CD4-positive, alpha-beta T cell treated with Interleukin-21 for 1 hour (primary cell): ENCODE measurements at places on chromosomes 5 and 9.

- DNase-seq: no peak
Measured at GRCh38 chr9:129023036-129023907, 4.9 kb downstream of the SH3GLB2 start.

DNA sequence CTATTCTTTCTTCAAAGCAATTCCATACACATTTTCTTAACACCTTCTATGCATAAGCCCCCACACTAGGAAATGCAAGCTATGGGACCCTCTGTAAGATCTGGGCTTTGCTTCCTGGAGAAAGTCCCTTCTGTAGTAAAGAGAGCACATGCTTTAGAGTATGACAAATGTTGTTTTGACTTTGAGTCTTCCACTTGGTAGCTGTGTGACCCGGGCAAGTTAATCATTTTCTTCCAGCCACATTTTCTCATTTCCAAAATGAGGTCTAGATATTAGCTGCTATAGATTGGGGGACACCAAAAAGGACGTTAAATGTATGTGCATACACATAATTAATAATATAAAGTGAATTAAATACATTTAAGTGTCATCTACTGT, 334.0 kb downstream of the NFIB start:
- no peak for DNase-seq

DNA sequence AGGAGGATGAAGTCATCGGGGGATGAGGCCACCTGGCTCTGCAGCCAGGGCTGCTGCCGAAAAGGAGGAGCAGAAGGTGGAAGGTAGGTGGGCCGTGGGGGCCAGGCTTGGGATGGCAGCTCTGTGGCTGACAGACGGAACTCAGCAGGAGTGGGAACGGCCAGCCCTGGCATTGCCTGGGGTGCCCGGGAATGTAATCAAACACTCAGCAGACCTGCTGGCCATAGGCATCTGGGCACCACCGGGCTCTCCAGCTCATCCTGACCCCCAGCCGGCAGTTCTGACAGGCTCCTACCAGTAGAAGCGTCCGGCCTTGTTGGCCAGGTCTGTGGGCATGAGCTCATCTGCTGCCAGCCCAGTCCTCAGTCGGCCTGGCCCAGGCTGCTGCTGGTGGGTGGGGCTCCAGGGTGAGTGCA, 4.3 kb upstream of the FAT2 start:
- no peak for DNase-seq

GRCh38 chr9:131348631-131349521, 45.0 kb upstream of the PRRC2B start:
- DNase-seq: no peak

DNA sequence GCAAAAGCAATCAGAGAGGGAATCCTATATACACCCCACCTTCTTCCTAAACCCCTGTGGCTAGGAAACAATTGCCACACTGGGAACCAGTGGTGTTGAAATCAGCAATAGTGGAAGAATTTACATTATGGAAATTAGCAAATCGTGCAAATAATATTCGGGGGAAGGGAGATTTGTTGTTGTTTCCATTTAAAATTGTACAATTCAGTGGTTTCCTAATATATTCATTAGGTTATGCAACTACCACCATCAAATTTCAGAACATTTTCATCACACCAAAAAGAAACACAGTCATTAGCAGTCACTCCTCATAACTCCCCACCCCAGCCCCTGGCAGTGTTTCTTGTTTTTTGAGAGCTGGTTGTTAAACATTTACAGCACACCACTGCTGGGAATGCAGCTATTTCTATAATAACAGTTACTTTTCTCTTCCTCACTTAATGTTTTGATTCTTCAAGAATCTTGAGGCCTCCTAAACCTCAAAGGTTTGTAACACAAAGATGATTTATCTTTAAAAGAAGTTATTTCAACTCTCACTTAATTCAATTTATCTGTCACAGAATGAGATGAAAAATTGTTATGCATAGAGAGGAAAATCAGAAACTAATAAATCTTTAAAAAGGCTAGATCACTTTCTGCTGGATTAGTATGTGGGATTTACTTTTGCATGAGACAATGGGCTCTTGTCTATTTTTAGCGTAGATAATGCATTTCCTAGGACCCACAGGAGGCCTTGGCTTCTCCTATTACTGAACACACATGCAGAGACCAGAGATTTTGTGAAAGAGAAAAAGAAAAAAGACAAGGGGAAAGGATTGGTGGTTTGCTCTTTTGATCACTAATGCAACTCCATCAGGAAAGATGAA, 91.8 kb upstream of the DAPK1 start:
- no peak for DNase-seq

GRCh38 chr9:136411378-136411777, 920 bp downstream of the PMPCA start:
- DNase-seq: no peak

- no peak for DNase-seq
Measured at GRCh38 chr5:76165711-76166374, 82.7 kb downstream of the SV2C start.

DNA sequence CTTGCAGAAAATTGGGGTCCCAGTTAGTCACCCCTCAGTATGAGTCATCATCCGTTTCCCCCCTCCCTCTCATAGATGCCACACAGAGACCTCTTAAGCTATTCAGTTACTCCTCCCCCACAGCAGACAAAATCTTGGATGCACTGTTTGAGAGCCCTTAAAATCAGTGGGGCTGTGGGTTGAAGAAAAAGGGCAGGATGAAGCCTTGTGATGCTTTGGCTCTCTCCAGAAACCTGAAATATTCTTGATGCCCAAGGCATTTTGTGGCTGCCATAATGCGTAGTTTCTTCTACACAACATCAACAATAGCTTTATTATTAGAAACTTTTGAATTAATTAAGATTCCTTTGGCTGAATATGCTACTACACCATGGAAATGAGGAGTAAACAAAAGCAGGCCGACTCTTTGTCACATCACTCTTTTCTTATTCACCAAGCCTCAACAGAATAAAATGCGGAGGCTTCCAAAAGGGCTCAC, 133.8 kb downstream of the MRPS30 start:
- DNase-seq: no peak

DNA sequence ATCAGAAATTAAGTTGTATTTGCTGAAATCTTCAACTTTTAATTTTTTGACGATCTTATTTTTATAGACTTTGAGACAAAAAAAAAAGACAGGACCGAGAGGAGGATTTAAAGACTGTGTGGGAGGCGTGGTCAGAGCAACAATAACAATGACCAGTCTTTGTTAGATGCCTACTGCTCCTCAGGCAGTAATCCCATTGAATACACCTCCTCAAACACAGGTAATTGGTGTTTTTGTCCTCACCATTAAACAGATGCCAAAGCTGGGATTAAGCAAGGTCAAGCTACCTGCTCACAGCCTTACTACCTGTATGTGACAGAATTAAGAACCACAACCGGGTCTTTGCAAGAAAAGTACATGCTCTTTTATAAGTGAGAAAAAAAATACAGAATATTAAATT, 233.3 kb upstream of the GRAMD2B start:
- no peak for DNase-seq

DNA sequence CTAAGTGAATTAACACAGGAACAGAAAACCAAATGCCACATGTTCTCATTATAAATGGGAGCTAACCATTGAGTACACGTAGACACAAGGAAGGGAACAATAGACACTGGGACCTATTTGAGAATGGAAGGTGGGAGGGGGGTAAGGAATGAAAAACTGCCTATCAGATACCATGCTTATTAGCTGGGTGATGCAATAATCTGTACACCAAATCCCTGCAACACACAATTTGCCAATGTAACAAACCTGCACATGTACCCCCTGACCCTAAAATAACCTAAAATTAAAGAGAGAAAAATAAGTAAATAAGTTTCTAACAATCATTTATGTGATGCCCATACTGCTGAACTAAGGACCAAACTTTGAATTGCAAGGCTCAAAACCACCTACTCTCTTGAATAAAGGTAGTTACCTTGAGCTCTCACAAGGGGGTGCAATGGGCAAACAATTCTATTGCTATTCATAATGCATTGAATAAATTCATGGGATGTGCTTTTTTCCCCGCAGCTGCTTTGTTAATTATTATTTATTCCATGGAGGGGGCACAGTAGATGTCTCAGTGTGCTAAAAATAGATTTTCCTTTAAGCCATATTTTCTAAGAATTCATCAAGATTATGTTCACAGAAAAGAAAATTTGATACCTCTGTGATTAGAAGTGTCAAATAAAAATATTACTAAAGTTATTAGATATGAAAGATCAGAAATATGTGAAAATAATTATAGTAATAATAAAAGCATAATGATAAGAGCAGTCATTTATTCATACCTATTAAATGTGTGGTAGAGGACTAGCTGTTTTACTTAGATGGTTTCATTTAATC, 76.2 kb upstream of the PTPN3 start:
- DNase-seq: peak; percentile 21

DNA sequence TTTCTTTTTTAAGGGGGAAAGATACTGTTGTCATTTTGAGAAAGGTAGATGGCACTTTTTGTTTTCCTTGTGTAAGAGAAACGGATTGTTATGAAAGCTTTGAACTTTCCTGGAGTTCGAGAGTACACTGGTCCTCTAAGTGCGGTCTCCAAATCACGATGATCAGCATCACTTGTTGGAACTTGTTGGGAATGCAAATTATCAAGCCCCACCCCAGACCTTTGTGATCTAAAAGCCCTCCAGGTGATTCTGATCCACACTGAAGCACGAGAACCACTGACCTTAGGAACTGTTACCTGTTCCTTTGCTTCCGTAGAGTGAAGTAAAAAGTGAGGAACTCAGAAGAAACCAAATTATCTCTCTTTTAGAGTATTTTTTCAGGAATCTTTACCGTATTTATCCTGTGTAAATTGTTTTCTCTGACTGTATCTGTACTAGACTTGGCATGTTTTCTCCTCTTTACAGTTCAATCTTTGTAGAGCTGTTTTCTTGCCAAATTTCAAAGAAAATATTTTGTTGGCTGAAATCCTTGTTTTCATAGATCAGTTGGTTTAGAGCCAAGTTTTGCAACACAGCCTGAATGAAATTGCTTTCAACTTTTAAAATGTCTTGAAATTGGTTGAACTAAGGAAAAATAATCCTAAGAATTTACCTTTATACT, 4.0 kb downstream of the MAT2B start:
- peak; percentile 10 for DNase-seq

- no peak for DNase-seq
Measured at GRCh38 chr9:96509848-96510247, 59.9 kb downstream of the HABP4 start.

DNA sequence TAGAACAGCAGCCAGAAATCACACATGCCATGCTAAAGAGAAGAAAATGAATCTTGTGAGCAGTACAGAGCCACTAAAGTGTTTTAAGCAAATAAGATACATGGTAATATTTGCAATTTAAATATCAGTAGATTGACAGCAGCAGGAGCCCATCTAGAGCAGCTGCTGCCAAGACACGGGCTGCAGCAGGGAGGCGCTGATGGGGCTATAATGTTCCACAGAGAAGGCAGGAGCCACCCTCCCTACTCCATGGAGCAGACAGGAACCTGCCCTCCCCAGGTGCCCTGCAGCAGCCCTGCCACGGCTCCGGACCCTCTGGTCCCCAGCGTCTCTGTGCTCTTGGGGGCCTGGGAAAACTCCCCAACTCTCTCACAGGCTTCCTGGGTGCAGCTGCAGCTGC, 224.1 kb upstream of the ISL1 start:
- DNase-seq: no peak

DNA sequence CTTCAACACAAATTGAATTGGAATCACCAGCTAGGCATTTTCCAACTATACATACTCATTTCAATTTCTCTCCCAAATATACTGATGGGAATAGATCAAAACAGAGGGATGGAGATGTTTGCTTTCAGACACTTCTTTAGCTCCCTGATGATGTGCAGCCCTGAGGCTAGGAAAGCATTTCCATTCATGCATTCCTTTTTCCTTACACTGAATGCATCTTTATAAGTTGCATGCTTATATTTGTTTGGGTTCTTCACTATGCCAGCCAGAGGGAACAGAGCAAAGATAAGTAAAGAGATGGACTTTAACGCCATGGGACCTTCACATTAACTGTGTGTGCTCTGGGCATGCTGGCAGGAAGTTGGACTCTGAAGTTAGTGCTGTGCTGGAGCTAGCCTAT, 696.5 kb upstream of the CDH9 start:
- no peak for DNase-seq
